Activated CD4-positive, alpha-beta T cell treated with anti-CD3 and anti-CD28 coated beads, Interleukin-10, Interleukin-2, amounts not matched to agents 100 ng/mL and 50 ng/mL, durations not matched to agents 16 hours and 8 hours (primary cell): ENCODE measurements at places on chromosomes 2 and 18.

- no peak for DNase-seq
Measured at GRCh38 chr18:56358608-56359280, 279.6 kb downstream of the TXNL1 start.

DNA sequence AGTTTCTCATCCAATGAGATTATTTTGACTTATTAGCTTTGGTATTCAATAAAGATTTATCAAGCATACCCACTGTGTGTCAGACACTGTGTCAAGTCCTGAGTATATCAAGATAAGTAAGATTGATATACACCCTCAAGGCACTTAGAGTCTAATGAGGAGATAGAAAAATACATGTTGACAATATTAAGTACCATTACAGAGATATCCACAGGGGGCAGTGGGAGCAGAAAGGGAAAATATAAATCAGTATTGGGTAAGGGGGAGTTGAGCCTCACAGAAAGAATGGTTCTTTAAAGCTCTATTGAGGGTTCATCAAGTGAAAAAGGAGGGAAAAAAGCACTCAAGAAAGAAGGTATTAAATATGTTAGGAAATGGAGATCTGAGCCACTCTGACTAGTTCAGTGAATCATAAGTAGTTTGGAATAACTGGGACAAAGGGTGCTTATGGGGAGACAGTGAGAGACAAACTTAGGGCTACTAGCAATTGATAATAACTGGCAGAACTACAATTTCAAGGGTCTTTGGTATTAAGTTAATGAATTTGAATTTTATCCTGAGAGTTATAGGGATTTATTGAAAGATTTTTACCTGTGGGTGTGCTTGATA lies 45.5 kb upstream of the SLC8A1 start:
- no peak for DNase-seq

DNA sequence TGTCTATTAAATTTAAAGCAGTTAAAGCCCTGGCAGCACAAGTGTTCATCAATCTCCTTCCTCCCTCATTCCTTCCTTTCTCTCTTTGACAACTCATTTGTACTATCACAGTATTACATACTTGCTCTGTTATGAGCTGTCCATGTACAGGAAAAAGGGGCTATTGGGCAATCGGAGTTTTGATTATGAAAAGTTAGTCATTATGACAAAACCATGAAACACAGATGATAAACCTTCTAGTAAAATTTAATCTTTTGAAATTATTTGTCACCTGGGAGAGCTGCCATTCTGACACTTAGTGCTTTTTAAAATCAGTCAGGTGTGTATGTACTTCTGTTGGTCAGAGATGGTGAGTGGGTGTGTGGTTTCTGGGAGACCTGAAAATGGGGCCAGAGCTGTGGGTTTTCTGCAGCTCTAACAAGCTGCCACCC lies 39.4 kb downstream of the MAP4K4 start:
- peak; percentile 91 for DNase-seq

DNA sequence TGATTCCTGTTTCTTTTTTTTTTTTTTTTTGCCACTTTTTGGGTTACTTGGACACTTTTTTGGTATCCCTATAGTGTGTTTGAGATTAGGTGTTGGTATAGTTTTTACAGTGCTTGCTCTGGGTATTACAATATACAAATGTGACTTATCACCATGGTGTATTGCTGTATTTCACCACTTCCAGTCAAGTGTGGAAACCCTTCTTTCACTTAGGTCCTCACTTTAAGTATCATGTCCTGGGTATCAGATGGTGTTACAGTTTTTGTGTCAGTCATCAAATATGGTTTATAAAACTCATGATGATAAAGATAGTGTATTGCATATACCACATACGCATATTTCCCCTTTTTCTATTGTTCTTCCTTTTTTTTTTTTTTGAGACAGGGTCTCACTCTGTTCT lies 1.8 kb downstream of the ATP9B start:
- peak; percentile 55 for DNase-seq

- DNase-seq: peak; percentile 58
Measured at GRCh38 chr2:25362434-25363145, 20.9 kb upstream of the DNMT3A start.

DNA sequence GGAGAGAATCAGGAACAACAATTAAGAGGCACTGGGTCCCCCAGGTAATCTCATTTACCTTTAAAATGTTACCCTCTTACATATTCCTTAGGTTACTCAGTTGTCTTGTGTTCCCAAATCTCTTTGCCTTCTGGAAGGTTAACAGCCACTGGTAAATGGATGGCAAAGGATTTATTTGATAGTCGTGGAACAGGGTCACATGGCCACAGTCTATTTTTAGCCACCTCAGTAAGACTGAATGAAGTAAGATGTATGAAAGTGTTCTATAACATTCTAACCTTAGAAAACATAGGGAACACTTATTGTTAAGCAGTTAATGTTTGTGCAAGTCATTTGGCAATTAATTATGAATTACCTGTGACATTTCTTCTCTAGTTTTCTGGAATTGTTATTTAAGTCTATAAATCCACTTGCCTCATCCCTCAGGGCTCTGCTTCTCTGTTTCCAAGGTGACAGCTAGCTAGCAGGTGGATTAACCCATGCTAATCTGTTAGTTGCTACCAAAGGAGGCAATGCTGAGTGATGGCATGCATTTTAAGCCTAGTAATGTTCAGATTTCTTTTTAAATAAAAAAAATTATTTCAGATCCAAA lies 211.0 kb downstream of the PIK3C3 start:
- DNase-seq: no peak

DNA sequence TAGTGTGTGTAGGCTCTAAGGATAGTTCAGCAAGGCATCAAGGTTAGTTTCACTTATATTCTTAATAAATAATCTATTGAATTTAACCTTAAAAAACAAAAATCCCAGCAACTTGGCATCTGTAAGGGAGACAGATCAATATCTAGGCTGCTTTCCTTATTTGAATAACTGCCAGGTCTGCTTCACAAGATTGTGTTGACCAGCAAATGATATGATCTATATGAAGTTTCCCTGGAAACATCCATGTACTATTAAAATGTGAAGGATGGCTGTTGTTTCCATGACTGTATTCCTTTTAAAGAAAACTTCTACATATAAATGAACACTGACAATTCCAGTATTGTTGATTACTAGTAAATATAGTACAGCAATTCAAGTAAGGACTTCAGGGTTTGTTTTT lies 109.4 kb downstream of the SPTBN1 start:
- no peak for DNase-seq

- peak; percentile 2 for DNase-seq
Measured at GRCh38 chr2:167293943-167294775, 405.9 kb downstream of the XIRP2 start.
